ENCODE measurements at places on chromosomes 1 and 21.

- DNase-seq, result no peak
These were observed at the start of gene COL18A1 for GRCh38 chr21:45404730-45405270. Gene COL18A1, plus strand, starts transcription at chr21:45405165. Its CDS starts 66 bp downstream, at chr21:45405231.

- no peak for DNase-seq
These were observed 6.0 kb upstream of the DNMT3L start for GRCh38 chr21:44267655-44268142.

GRCh38 chr1:151461694-151462093 is 2.4 kb upstream of the POGZ start:
- DNase-seq, result no peak

GRCh38 chr1:54805466-54805865 is 4.3 kb upstream of the TTC22 start:
- no peak for DNase-seq

- DNase-seq, result peak; percentile 17
These were observed 104.4 kb downstream of the PCBP3 start for GRCh38 chr21:45747802-45748445.

GRCh38 chr1:185257950-185258208 is 59.2 kb downstream of the IVNS1ABP start:
- no peak for DNase-seq
